ENCODE measurements at places on chromosomes 2 and 18.
A peak's percentile ranks its signal among the peaks of the same experiment; 100 is the strongest.

GRCh38 chr2:158841850-158842249, 46.7 kb downstream of the DAPL1 start:
- DNase-seq: no peak

DNA sequence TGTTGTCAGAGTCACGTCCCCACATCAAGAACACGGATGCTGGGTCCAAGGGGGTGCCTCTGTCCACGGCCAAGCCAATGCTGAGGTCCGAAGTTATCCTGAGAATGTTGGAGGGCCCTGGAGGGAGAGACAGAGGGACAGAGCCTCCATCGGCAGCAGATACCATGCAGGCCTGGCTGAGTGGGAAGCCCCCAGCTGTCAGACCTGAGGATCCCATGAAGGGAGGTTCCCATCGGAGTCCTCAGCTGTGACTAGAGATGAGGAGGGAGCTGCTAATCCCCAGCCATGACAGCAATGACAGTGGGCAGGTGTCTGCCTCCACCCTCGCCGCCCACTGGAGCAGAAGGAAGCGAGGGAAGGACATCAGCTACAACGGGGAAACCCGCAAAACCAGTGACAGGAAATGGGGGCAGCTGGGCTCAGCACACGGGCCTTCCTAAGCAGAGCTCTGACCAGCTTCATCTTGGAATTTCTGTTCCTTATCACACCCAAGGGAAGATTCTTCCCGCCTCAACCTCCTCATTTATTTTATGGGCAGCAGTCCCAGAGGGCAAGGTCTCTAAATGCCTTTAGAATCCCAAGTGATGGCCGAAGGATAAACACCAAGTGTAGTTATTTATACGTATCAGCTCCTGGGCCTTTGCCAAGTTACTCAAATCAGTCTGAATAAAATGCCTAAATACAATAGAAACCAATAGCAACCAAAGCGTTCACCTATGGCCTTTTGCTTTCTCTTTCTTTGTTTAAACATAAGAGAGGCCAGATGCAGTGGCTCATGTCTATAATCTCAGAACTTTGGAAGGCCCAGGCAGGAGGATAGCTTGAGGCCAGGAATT, 32.2 kb downstream of the FAM178B start:
- no peak for DNase-seq

- DNase-seq: no peak
Measured at GRCh38 chr2:9646196-9647030, 15.6 kb upstream of the YWHAQ start.

DNA sequence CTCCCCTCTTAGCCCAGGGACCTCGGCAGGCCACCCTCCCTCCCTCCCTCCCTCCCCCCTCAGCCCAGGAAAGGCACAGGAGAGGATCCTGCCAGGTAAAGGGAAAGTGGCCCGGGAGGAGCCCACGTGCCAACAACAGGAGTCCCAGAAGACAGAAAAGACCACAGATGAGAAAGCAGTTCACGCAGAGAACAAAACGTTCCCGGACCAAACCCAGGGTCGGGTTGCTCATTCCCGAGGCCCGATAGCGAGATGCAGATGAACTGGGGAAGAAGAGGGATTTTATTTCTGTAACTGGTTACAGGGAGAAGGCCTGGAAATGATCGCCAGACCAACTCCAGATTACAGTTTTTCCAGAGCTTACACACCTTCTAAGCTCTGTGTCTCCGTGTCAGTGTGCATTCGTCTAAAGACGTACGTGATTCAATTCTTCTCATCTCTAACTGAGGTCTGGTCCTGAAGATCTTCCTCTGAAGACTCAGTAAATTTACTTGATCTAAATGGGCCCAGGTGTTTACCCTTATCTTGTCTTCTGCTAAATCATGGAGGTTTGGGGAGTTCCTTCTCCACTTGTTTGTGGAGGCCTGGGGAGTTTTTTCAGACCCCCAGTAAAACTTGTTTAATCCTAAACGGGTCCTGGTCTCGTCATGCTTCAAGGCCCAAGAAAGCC, 807 bp upstream of the NEU4 start:
- peak; percentile 12 for DNase-seq

GRCh38 chr2:205868773-205869333, 186.6 kb downstream of the NRP2 start:
- DNase-seq: no peak

GRCh38 chr2:222972420-222972819, 79.6 kb upstream of the KCNE4 start:
- no peak for DNase-seq

DNA sequence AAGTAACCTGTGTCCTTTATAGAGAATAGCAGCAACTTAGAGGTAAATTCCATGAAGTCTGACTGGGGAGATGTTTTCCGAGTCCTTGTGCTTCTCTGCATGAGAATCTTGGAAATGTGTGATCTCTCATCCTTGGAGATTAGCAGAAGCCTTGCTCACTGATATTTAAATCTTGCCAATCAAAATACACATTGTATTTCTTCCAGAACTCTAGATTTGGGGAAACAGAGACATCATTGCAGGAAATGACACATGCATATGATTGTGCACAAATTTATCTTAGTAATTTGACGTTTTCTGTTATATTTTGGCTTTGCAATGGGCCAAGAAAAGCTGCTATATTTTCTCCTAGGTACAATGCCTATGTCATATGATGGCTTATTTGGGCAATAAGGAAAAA, 182.6 kb downstream of the ZNF804A start:
- DNase-seq: no peak

DNA sequence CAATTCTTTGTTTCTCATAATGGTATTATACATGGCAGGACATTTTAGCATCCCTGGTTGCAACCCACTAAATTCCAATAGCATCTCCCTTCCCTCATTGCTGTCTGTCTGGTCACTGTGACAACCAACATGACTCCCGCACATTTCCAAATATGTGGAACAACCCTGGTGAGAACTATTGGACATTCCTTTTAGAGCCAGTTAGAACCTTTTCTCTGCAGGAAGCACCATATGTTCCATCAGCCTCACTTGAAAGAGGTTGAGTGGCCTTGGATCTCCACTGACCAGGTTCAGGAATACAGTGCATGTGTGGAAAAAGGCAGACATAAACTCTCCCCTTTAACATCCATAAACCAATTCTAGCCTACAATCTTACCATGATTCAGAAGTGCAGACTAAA, 25.9 kb upstream of the GLS start:
- DNase-seq: no peak

DNA sequence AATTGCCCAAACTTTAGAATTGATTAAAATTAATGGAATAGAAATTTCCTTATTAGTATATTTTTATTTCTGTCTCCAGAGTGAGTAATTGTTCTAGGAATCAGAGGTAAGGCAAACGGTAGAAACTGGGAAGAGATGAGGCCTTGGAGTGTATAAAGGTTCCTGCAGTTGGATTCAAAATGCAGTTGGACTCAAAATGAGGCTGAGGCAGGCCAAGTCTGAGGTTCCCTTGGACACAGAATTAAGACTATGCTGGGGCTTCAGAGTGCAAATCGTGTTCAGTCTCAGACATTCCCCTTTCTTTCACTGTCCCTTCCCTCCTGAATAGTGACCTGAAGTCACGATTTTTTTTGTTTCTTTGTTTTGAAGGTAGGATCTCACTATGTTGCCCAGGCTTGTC, 746.9 kb upstream of the NRXN1 start:
- DNase-seq: no peak

DNA sequence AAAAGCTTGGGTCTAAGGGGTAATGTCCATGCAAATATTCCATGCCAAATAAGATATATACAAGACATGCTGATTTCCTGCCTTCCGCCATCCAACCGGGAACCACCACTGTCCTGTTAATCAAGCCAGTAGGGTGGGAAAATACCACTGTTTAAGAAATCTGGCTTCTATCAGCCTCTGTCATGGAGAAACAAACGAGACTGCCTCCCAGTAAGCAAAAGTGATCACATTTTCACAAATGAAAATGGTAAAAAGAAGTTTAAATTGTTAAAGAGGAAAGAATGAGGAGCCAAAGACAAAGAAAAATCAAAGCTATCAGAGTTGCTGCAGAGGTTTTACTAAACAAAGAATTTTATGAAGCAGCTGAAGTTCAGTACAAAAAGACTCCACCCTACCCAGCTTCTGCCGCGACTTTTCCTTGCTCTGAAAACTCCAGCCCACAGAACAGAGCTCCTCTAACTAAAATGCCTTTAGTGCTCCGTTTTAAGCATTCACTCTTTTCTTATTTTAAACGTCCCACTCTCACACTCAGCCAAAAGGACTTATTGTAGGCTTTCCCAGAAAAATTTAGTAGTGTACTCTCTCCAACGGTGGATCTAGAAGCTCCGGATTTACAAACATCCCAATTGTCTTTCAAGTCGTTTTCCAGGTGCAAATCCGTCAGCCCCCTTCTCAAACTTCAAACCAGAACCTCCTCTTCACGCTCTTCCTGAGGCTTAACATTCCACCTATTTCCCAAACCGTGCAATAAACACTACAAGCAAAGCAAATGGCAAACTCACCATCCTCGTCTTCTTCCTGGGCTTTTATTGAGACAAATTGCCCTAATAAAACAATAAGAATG, 613 bp downstream of the COL5A2 start:
- DNase-seq: no peak

Data from tibial nerve (tissue), 4 donors.